ENCODE measurements at places on chromosomes 11 and 22.
A peak's percentile ranks its signal among the peaks of the same experiment; 100 is the strongest.

- peak; percentile 21 for DNase-seq
These were observed 31.2 kb downstream of the PDE2A start for GRCh38 chr11:72642884-72643522.

DNA sequence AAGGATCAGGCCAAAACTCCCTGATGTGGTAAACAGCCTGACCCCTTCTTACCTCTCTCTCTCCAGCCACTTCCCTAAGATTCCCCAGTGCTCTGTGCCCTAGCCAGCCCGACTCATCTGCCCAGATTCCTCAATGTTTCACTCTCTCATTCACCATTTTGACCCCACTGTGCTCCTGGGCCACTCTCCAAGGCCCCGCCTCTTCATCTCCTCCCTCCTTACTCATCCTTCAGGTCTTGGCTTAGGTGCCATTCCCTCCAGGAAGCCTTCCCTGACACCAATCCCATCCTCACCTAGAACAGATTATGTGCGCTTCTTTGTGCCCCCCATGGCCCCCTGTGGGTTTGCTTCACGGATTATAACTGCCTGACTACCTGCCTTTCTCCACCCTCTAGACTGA lies 13.2 kb downstream of the SLC43A3 start:
- no peak for DNase-seq

- DNase-seq = no peak
These were observed at the start of gene LMO2 for GRCh38 chr11:33891714-33892327. Gene LMO2, minus strand, starts transcription at chr11:33892076. Its CDS starts 22,360 bp downstream, at chr11:33869716.

DNA sequence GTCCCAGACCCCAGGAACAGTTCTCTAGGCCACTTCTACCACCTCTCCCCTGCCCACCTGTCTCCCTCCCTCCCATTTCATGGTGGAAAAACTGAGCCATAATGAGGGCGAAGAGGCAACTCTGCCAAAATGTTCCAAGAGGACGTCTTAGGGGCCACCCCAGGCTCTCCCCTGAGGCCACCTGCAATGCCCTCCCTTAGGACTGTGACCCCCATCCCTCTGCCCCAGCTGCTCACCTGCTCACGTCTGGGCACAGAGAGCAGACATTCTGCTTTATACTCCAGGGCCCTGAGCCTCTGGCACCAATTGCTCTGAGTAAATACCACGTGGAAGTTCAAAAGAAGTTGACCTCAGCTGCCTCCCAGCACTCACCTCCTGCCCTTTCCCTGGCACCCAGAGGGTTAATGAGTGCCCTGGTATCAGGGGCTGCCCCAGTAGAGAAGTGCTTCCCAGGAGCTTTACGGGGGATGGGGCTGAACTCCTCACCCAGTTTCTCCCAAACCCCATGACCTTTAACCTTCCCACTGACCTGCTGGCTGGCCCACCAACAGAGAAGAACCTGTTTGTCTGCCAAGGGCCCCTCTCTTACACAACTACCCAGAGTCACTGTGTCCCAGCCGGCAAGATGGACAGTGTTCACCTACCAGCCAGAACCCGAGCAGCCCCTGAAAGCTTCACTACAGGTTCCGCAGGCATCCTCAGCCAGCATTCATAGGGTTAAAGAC lies 627 bp upstream of the APOA5 start:
- no peak for DNase-seq

GRCh38 chr22:26139310-26139709 lies 30.0 kb upstream of the SEZ6L start:
- DNase-seq = no peak

DNA sequence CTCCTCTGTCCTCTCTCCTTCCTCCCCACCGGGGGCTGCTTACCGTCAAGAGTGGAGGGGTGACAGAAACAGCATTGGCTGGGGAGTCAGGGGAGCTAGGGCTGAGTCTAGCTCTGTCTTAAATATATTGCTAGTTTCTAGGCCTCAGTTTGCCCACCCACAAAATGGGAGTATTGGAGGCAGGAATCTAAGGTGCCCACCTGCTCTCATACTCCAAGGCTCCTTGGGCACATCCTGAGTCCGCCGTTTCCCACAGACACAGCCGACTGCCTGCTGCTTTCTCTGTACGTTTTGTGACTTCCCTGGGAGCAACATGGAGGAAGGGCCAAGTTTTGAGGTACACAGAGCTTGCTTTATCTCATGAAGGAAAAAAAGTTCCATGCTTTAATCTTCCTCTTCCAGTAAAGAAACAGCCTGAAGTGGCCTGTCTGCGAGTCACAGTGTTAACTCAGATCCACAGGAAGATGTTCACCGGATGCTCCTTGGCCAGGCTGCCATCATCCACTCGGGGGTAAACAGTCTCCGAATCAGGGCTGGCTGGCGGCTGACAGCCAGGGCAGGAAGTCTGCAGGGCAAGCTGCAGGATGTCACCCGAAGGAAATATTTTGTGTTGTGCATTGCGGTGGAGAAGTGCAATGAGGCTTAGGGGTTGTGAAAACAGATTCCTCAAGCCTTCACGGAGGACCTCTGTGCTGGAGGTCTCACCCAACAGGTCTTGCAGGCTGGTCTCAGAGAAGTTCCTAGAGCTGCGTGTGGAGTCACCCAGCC lies 11.0 kb upstream of the CERK start:
- DNase-seq = peak; percentile 47
